Inflammatory macrophage treated with lipopolysaccharide for 4 hours (primary cell): ENCODE measurements at places on chromosomes 7 and 10.

DNA sequence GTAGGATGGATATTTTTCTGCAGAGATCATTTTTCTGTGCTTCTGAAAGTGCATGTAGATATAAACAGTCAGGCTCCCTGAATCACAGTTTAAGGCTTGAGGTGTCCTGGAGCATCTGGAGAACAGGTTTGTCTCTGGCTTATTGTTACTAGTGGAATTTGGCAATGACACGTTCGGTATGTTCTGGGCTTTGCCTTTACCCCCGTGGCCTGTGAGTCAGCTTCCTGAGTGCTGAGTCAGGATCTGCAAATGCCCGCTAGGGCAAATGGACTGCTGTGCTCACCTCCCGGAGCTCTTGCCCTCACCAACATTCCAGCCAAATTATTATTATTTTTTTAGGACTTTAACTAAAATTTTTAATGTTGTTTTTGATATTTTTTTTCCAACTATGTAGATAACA, 192.5 kb upstream of the PRSS1 start:
- peak; percentile 87 for DNase-seq

DNA sequence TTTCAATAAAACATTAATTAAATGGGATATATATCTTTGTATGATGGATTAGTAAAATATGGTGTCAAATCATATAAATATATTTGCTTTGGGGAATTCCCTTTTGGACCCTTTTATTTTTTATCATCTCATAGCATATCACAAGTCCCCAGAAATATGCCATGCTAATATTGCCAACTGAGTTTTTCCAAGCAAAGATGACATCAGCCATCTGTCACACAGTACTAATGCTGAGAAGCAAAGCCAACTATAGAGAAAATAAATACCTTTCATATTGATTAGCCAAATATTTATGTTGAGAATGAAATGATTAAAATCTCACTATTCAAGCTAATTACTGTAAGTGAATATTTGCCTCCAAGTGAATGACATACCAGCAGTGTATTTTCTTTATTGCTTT, 575.3 kb downstream of the ETV1 start:
- no peak for DNase-seq

DNA sequence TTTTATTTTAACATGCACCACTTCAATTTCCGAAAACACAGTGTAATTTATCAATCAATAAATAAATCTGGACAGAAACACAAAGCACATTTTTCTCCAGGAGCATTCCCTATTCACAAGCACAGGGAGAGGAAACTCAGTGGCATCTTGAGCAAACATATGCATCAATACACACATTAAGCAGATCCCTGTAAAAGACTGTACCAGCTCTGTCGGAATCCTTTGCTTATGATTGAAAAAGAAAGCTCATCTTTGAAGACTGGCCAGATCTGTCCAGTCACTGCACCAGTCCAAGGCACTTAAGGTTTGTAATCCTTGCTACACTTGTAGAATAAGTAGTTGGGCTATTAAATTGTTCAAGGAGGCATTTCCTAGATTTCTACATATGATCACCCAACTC, 343.9 kb downstream of the BMPER start:
- DNase-seq, result no peak

DNA sequence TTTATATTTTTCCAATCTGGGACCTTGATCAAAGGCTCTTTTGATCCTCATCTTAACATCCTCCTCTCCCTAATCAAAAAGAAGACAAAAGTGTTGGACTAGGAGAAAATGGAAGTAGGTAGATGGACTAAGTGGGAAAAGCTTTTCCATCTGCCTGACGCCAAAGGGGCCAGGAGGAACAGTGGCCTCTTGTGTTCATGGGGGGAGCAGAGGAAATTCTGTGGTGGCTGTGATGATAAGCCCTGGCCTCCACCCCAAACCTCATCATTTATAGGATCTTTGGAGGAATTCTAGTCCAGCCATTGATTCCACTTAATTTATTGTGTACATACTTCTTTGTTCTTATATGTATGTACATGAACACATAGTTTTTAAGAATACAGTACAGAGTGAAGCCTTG, 21.7 kb downstream of the ZNF365 start:
- no peak for DNase-seq

GRCh38 chr7:145211211-145211610, 375.4 kb upstream of the TPK1 start:
- no peak for DNase-seq
